ENCODE measurements at places on chromosomes 11 and 22.

DNA sequence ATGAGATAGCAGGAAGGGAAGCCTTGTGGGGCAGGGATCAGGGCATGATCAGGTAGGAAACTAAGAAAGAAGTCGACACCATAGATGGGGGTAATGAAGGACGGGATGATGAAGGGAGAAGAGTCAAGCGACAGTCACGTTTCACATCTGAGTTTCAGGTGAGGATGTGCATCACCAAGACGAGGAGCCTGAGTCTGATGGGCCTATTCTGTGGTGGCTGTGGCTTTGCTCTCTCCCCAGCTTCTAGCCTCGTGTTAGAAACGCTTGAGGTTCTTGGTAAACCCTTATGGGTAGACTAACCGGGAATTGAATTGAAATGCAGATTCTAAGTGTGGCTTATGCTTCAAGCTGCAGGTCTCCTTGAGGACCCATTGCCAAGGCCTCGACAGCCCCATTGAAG, 45.6 kb upstream of the LMO1 start:
- no peak for DNase-seq

DNA sequence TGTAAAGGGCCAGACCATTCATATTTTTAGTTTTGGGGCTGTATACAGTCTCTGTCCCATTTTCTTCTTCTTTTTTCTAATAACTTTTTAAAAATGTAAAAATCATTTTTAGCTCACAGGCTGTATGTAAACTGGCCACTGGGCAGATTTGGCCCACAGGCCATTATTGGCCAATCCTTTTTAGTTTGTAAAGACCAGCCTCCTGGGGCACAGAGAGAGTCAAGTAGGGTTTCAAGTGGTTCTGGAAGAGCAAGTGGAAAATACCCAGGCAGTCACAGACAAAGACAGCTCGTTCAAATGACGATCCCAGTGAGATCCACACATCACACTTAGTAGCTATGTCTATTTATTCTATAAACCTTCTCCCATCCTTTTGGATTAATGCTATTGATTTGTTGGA, 150.2 kb upstream of the ARHGAP20 start:
- DNase-seq, result no peak

GRCh38 chr22:39290724-39291161, 28.7 kb downstream of the RPL3 start:
- no peak for DNase-seq

GRCh38 chr11:2313051-2313951, 11.5 kb downstream of the TSPAN32 start:
- DNase-seq, result no peak

- DNase-seq, result no peak
Measured at GRCh38 chr22:41966607-41967240, 2.5 kb upstream of the SEPTIN3 start.

- DNase-seq, result no peak
Measured at GRCh38 chr22:25997886-25998775, 171.1 kb upstream of the SEZ6L start.

DNA sequence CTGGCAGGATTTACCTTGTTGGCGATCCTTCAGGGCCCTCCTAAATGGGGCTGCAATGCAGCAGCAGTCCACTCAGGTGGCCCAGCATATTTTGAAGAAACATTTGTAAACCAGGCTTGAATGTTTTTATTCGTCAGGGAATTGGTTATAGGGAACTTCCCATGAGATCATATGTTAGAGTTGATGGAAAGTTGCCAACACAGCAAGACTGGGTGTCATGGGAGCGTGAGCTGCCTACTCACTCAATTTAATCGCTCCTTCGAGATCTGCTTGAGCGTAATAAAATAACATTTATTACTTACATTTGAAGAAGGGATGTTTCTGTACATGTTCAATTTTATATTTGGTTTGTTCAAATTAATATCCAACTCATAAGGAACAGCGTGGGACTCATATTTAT, 19.4 kb downstream of the OR2AT4 start:
- DNase-seq, result no peak

DNA sequence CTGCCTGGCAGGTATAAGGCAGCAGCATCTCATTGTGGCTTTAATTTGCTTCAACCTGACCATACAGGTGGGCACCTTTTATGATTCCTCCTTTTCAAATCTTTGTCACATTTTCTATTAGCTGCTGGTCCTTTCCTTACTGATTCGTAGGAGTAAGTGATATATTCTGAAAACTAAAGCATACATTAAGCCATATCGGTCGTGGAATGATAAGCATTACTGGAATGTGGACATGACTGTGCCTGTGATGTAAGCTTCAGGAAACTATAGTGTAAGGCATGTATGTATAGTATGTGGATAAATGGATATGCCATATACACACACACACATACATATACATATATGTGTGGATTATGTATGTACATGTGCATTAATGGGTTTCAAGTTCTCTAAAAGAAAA, 20.8 kb downstream of the YPEL1 start:
- DNase-seq, result no peak

DNA sequence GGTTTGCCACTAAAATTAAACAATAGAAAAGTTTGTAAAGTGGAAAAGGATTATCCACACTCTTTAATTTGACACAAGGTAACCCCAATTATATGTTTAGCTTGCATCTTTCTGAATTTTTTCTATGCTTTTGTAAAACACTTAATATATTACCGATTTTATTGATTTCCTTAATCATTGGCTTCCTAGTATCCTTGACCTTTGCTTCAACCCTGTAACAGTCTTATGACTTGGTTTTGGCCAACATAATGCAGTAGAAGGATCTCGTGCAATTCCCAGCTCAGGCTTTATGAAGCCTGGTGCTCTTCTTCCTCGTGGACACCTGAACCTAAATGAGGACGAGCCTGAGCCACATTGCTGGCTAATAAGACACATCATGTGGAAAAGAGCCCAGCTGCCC, 23.6 kb upstream of the CASP4 start:
- no peak for DNase-seq

GRCh38 chr11:870127-870413, 27.4 kb downstream of the TSPAN4 start:
- no peak for DNase-seq

DNA sequence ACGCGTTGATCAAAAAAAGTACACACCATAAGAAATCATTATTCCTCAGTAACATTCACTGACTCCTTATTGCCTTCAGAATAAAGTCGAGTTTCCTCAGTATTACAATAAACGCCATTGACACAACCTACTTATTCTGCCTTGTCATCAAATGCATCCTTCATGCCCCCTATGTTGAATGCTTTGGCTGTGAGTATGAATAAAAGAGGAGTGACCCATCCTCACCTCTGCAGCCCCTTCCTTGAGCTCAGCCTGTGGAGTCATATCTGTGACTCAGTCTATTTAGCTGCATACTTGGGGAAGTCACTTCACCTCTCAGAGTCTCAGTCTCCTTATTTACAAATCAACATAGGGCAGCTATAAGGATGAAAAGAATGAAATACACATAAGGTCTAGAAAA, 65.1 kb downstream of the USP35 start:
- no peak for DNase-seq

DNA sequence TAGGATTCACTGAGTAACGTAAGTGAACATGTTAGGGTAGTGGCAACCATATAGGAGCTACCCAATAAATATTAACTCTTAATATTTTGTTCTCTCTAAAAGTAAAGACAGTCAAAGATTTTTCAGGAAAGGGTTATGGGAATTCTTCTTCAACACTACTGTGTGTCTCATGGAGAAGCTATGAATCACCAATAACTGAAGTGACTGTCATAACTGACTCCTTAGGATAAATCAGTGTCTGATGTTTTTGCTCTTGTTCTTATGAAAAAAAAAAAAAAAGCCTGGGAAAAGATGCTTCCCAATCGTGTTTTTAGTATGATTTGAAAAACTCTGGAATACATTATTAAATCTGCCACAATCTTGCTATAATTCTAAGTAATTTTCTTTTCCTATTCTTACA, 111.2 kb upstream of the CEP126 start:
- no peak for DNase-seq

DNA sequence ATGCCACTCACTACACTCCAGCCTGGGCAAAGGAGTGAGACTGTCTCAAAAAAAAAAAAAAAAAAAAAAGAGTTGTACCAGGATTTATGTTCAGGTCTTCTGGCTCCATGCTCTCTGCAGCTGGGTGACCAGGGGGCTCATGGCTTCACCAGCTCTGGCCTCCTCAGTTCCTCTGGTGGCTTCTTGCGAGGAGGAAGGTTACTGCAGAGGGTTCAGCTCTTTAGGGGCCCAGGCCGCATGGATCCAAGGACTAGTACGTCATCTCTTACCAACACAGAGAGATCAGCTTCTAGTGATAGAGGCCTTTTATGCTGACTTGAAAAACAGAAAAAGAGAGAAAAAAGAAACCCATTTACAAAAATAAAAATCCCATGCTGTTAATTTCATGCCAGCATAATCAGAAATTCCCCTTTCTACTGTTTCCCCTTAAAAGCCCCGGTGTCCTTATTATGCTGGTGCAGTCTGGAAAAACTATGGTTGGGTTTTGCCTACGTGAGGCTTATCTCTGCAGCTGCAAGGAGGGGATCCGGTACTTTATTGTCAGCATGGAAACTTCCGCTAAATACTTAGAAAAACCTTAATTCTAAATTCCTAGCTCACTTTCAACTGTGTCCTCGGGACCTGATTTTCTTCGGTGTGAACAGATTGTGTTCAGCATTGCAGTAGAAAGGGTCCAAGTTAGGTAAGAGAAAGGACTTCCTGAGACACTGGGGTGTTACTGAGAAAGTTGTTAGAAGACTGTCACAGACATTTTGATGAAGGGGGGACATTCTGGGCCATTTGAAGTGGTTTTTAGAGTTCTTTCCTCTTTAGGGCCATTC, 13.7 kb downstream of the ZBTB16 start:
- no peak for DNase-seq

DNA sequence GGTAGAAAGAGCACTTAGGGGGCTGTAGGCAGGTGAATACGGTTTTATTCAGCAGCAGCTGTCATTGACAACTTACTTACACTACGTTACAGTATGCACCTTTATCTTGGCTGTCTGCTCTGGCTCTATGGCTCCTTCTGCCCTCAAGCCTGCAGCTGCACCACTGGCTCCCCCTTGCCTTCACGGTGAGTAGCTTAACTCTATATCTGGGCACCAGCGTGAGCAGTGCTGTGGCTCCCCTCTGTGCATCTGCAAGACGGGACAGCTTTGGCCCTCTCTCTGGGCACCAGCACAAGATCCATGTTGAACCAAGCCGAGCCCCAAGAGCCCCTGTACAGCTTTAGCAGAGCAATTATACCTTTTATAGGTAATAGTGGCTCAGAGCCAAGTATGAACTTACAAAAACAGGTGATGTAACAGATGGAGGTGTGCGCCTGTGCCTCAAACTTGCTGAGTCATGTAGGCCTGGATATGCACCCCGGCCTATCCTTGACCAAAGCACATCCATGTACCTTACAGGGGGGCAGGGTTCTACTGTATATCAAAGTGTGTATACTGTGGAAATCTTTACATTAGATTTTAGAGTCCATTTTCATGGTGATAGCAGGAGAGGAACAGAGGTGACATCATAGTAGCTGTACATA, 96.9 kb upstream of the CTSC start:
- DNase-seq, result no peak

DNA sequence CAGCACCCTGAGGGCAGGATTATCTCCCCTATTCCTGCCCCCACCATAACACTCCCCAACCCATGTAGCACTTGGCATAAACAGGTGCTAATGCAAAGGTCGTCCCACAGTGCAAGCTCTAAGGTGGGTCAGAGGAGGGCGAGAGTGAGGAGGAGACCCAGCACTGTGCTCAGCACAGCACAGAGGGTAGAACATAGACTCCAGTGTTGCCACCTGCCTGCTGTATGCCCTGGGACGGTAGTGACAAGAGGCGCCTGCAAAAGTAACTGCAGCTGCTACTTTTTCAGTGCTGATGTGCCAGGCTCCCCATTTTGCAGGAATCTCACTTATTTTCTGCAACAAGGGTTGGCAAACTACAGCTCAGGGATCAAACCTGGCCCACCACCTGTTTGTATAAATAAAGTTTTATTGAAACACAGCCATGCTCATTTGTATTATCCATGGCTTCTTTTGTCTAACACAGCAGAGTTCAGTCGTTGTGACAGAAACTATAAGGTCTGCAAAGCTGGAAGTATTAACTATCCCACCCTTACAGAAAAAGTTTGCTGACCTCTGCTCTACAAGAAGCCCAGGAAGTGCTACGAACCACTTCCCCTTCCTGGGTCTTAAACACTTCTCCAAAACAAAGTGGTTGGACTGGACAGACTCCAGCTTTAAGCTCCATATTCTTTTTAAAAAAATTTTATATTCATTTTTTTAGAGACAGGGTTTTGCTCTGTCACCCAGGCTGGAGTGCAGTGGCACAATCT, 16.9 kb upstream of the CDC42BPG start:
- no peak for DNase-seq

GRCh38 chr11:94653561-94653960, 86.4 kb downstream of the PIWIL4 start:
- DNase-seq, result no peak

DNA sequence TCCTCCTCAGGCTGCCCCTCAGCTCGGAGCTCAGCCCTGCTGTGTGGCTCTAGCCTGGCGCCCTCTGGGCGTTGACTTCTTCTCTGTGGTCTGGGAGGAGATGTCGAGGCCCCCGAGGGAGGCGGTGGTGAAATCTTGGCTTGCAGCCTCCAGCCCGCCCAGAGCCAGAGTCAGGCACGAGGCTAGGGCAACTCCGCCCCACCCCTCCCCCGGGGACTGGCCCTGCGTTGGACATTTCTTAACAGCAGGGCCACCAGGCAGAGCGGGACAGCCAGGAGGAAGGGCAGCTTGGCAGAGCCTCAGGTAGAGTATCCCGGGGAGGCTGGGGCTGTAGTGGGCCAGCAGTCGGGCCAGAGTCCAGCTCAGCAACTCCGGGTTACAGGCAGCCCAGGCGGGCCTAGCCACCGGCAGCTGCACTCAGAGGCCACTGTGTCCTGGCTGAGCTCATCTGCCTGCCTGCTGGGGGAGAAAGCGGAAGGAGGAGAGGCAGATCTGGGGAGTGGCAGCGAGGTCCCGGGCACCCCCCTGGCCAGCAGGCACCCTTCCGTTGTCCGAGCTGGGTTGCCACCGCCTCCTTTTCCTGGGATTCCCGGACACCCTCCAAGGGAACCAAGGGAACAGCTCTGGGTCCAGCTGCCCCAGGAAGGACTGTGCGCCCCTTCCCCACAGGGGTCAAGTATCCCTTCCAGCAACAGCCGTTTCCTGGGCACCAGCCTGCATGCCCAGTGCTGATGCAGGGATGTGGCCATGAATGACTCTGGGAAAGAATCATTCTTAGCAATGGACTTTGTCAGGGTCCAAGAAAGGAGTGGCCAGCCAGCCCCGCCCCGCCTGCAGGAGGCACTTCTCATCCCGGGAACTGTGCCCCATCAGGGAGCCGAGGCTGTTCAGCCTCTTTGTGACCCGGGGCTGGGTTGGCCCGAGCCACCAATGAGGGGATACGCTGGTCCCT, at the start of gene ALDH3B1:
Gene ALDH3B1, plus strand, starts transcription at position 238 of the 952 bp plus-strand sequence. CDS start 4,971 bp downstream, outside the sequence.
- no peak for DNase-seq

DNA sequence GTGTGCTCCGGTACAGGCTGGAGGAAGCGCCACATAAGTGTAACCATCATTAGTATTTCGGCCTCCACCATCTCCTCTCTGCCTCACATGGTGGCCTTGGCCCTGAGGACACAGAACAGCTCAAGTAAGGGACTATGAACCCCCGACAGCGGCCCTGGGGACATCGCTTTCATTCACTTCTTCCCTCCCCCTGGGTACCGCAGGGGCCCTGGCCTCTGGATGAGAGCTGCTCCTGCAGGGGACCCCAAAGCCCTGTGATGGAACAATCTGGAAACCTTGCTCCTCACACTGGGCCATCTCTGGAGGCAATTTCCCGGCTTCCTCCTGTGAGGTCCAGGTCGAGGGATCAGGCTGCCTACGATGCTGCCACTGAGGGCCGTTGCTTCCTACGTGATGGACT, 565.5 kb downstream of the BRD1 start:
- no peak for DNase-seq

All from NCI-H774 (cell line).